Psoas muscle (tissue), 8 donors: ENCODE measurements at places on chromosomes 12 and 14. TPM values are rescaled to one million over a fixed set of nuclear protein-coding genes. Genes with fewer than 3 reads are reported as not detected.

Gene TEP1
- total RNA-seq: 16.3 TPM

Gene LHX5
- total RNA-seq: not detected

Gene NUP37
- 14.9 TPM for total RNA-seq

Gene TESPA1
- total RNA-seq: not detected

Gene POTEG
- total RNA-seq: not detected

Gene MCRS1
- total RNA-seq: 82.3 TPM

Gene HOXC12
- not detected for total RNA-seq

Gene FGF23
- not detected for total RNA-seq

Gene PROX2
- total RNA-seq: not detected

- no peak for DNase-seq
Observed at GRCh38 chr12:29012673-29013072, 136.4 kb upstream of the FAR2 start.

DNA sequence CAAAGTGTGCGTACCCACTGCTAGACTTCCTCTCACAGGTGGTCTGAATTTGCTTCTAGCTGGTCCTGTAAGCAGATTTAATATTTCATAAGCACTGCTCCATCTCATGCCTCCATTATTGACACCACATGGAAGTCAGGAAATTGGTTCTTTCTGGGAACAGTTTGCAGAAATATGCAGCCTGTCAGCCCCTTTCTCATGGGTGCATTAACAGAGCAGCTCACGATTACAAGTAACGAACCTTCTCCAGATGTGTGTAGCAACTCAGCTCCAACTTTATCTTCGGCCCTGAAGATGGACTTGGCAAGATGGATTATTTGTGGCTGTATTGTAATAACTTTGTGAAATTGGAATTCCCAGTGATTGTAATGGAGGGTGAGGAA is 214.5 kb upstream of the DDHD1 start:
- no peak for DNase-seq

- no peak for DNase-seq
Observed at GRCh38 chr12:49793620-49794019, 34.6 kb downstream of the NCKAP5L start.

DNA sequence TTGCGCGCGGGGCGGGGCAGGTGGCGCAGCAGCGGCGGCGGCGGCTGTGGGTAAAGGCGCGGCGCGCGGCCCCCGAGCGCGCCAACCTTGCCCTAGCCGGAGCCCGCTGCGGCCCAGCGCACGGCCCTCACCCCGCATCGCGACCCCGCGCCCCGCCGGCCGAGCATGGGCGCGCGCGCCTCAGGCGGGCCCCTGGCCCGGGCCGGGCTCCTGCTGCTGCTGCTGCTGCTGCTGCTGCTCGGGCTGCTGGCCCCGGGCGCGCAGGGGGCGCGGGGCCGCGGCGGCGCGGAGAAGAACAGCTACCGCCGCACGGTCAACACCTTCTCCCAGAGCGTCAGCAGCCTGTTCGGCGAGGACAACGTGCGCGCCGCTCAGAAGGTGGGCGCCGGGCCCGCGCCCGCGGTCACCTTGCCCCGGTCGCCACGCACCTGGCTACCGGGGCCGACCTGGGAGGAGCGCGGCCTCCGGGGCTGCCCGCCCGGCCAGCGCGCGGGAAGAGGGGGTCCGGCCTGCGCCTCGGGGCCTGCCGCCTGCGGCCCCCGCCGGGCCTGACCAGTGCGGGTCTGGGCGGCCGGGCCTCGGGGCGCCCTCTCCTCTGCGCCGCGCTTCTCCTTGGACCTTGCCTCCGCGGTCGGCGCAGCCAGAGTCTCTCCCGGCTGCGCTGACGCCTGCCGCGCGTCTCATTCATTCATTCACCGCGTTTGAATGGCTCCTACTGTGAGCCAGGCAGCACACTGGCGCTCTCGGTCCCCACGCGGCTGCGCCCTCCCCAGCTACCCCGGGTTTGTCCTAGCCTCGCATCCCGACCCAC is at the start of gene BRI3BP:
TSS of gene BRI3BP (plus strand) at position 20 of the 811 bp plus-strand sequence. CDS start at position 166, 146 bp downstream.
- DNase-seq: peak; percentile 64

DNA sequence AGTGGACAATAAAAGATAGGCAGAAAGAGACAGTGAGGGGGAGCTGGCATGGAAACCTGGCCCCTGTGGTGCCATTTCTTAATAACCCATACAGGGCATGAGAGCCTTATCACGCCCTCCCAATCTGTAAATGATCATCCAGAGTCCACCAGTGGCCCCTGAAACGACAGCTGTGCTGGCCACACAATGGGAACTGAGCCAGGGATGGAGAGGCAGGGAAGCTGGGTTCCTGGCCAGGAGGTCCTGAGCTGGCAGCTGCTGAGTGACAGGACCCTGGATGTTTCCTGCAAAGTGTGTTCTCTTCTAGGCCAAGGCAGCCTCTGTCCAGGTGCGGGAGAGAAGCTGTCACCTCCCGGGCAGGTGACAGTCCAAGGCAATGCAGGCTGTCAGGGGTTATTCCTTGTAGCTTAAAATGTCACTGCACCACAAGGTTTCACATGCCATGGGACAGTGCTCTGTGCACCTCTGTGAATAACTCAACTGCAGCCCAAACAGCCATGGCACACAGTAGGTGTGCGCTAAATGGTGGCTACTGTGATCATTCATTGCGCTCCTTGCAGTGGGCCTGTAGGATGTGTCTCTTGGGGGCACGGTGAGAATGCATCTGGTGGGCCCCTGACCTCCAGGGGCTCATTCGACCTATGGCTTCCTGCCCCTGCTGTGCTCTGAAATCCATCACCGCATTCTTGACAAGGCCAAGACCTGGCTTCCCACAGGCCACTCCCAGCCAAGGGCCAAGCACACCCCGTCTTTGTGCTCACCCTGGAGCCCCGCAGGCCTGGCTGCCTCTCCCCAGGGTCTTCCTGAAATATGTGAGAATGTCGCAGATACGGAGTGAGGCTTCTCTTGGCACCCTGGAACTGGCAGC is 46.3 kb upstream of the BCL11B start:
- no peak for DNase-seq

- no peak for DNase-seq
Observed at GRCh38 chr12:72540811-72541210, 268.6 kb downstream of the TRHDE start.

- no peak for DNase-seq
Observed at GRCh38 chr12:81150382-81150781, 72.5 kb downstream of the ACSS3 start.

DNA sequence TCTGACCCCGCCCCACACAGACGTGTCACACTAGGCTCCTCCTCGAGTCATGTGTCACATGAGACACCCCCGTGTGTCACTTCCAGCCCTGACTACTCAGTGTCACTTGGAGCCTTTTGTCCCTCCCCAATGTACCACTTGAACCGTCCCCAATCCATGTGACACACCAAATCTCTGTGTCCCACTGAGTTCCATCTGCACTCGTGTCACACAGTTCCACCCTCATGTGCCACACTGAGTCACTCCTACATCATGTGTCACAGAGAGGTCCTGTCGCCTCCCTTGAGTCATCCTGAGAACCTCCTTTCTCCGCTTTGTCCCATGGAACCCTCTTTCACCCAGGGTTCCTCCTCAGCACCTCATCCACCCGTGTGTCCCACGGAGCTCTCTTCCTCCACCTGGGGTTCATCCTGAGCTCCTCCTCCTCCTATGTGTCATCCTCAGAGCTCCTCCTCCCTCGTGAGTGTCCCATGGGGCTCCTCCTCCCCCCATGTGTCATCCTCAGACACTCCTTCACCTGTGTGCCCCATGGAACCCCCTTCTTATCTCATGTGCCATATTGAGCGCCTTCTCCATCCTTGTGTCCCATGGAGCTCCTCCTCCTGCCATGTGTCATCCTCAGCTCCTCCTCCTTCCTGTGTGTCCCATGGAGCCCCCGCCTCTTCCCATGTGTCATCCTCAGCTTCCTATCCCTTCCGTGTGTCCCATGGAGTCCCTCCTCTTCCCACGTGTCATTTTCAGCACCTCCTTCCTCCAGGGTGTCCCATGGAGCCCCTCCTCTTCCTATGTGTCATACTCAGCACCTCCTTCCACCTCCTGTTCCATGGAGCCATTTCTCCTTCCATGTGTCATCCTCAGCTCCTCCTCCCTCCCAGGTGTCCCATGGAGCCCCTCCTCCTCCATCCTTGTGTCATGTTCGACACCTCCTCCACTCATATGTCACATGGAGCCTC is 32.0 kb downstream of the RTL1 start:
- no peak for DNase-seq

DNA sequence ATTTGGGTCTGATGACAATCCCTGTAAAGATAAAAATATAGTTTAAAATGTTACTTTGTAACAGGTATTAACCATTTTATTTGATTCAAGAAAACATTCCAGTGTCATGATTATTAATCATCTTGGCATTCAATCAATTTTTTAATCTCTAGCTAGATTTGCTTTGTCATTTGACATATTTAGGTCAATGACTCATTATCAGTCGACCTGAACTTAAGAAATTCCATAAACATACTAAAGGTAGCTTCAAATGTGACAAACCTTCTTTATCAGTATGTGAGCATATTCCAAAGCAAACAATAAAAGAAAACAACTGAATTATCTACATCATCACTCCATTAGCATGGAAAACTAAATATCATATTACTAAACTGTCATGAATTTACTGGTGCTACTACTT is 50.8 kb upstream of the CDKL1 start:
- DNase-seq: no peak

DNA sequence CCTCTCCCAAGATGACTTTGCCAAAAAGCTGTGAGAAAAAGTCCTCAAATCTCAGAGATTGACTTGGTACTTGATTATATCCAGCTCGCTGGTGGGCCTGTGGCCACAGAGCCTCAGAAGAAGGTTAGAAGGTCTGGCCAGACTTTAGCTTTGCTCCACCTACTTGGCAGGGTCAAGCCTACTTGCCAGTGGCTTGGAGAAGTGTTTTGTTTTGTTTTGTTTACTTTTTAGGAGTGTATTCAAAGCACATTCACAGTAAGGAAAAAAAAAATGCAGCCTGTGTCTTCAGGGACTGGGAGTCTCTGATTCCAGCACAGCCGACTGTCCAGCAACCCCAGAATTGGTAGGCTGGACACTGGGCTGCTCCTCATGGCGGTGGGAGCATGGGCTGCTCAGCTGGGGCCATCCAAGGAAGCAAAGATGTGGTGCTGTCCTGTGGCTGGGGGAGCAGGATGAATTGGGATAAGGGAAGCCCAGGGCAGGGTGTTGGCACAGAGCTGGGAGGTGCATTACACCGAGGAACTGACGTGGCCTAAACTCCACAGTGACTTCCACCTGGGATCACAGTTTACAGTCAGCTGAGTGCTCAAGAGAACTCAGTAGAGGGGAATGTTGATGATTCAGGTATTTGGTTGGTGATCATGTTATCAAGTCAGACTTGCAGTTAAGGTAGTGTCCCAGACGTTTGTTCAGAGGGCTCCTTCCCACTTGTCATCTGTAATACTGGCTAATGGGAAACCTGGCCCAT is 73.5 kb downstream of the PPP2R5C start:
- DNase-seq: no peak

- DNase-seq: no peak
Observed at GRCh38 chr12:67940780-67941243, 48.4 kb upstream of the IFNG-AS1 start.

DNA sequence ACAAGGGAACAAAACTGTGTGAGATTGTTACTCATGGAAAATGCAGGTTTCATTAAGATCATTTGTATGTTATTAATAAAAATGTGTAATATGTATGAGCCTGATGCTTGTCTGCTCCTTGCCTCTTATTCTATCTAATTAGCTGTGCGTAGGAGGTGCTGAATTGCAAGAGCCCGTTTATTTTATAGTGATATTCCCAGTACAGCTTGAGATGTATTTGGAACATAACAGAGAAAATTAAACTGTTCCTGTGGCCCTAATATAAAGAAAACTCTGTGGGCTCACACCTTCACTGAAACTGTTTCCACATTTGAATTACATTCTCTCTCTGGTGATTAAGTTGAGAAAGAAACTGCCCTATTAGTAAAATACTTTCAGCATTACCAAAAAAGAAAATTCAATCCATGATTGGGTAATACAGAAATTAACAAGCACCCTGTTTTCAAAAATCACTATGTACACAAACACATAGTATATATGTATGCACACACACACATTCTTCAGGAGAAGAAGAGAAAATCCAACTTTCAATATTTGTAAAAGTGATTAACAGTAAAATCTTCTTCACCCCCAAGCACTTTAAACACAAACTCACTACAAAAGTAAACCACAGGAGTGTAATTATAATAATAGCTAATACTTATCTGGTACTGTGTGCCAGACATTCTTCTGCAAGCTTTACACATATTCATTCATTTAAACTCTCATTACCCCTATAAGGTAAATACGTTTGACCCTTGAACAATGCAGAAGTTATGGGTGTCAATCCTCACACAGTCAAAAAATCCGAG is 233.2 kb downstream of the PHLDA1 start:
- no peak for DNase-seq

- no peak for DNase-seq
Observed at GRCh38 chr12:71686658-71687025, 760 bp downstream of the TMEM19 start.

DNA sequence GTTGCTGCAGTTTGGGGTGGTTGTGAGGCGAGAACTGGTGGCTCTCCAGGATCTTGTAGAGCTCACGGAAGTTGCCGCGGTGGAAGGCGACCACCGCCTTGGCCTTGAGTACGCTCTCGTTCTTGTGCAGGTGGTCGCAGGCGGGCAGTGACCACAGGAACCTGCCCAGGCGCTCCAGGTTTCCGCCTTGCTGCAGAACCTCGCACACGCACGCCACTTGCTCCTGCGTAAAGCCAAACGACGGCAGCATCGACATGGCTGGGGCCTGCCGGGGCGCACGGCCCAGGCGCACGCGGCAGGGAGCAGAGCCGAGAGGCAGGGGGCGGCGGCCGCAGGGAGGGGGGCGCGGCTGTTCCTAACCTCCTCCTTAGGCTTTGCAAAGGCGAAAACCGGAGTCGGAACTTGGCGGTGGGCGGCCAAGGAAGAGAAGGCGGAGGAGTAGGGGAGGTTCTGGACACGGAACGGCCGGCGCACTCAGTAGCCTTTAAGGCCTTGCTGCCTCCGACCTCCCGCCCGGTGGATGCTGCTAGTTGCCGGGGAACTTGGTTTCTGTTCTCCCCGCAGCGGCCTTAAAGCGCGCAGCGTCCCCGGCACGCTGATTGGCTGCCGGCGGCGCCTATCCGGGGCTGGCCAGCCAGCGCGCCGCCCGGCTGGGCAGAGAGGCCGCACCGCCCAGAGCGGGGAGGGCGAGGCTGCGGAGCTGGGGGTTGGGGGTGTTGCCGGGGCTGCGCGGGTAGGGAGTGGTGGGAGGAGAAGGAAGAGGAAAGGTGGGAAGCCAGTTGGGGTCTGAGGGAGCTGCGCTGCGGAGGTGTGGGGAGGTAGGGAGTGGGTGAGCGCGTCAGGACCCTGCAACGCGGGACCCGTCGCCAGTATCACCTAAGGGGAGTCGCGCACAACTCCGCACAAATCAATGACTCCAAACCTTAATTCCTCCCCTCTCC is at the start of gene SIX1:
TSS of gene SIX1 (minus strand) at position 544 of the 941 bp plus-strand sequence. CDS start at position 256, 288 bp downstream.
- peak; percentile 92 for DNase-seq
